ENCODE measurements at places on chromosomes 1 and 21.

- no peak for DNase-seq
Measured at GRCh38 chr1:181104042-181104789, 15.7 kb downstream of the IER5 start.

GRCh38 chr1:201659572-201659971 lies 120.6 kb downstream of the NAV1 start:
- DNase-seq = no peak

- DNase-seq = no peak
Measured at GRCh38 chr1:39791838-39792237, 3.2 kb upstream of the BMP8B start.

DNA sequence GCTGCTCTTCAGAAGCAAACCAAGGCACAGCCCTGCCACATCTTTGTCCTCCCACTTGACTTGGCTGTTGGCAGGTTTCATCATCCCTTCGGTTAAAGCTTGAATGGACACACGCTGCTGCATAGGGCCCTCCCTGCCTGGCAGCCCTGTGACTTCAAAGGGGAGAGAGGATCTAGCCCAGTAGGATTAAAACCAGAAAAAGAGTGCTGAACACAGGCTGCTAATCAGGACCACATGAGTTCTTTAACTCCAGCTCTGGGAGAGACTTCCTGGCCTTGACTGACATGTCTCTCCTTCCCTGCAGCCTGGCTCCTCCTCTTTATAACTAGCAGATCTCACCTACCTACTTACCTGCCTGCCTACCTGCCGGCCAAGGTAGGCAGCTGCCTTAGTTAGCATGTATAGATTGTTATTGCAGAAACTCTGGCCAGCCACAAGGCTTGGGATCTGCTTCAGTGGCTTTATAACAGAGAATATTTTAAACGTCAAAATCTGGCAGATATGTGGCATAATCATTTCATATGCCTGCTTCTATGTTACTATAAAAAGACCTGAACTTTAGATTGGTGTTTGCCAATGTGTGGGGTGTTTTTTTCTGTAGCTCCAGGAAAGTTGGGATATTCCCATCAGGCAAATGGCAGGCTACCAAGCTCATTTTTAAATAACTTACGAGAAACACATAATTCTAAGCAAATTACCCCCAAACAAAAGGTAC lies 49.4 kb downstream of the ERG start:
- no peak for DNase-seq

DNA sequence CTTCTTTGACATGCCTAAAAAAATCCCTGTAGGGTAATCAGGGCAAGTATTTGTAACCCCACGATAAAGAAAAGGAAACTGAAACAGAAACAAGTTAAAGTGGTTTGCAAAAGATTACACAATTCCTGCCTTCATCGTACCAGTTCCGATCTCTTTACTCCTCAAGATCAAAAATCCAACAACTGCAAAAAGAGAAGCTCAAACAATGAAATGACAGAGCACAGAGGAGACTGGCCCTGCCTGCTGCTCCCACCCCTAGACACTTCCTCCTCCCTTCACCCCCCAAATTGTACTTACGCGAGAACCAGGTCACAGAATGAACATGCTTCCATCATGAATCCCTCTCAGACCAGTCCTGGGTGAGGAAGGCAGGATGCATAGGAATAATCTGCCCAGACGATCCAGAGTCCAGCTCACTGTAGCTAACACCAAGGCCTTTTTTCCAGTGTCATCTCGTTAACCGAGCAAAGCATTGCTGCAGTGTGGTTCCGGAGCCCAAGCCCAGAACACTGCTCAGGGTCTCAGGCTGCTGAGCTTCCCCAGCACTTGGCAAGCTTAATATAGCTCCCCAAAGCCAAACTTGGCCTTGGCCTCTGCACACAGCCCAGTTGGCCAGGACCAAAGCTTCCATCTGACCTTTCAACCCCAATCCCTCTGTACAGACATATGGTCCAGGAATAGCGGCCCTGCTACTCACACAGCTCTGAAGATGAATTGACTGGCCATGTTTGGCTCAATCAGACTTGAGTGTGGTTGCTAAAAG lies 20.3 kb downstream of the RXRG start:
- DNase-seq = no peak

GRCh38 chr1:168317309-168317708 lies 36.6 kb downstream of the TBX19 start:
- DNase-seq = no peak

GRCh38 chr1:79497193-79497773 lies 490.8 kb upstream of the ADGRL4 start:
- no peak for DNase-seq

DNA sequence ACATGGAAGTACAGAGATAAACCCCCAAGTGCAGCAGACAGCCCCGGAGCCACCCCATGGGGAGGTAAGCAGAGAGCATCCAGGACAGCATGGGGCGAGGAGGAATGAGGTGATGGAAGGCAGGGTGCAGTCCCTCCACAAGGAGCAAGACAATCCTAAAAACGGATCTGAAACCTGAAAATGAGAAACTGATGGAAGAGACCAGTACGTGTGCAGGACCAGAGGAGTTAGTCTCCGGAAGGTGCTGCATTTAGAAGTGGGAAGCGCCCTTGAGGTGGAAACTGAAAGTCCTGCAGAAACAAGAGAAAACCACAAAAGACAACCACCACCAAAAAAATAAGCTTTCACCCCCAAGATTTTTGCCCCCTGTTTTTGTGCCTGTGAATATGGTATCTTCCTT lies 17.4 kb upstream of the DDOST start:
- DNase-seq = no peak

DNA sequence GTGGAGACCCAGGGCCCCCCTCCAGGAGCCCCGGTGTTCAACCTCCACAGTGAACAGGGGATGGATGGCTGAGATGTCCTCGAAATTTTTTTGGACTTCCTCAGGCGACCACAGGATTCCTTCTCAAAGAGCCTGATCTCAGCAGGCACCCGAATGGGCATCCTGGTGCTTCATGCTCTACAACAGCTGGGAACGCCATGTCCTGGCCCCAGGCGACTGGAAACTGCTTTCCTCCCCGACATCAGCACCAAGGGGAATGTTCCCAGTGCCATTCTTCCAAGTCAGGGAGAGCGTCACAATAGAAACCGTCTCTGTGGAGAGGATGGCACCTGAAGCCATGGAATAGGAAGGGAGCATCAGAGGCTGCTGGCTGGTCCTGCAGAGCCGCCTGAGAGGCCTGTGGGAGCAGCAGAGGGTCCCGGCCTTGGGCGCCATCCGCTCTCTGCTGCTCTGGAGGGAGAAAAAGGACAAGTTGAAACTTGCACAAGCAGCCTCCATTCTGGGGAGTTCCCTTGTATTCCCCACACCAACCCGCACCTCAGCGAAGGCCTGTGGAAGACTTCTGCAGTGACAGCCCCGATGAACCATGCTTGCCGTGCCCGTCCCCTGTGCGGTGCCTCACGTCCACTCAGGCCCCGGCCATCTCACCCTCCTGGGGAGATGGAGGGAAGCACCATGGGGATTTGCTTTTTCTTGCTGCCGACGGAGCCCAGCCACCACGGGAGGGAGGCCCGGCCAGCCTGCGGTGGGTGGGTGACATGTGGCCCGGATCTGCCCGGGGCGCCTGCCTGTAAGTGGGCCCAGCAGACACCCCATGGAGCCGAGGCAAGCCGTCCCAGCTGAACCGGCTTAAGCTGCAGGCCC lies 2.3 kb upstream of the ADARB1 start:
- DNase-seq = no peak

- no peak for DNase-seq
Measured at GRCh38 chr1:155196103-155196892, 11.4 kb downstream of the THBS3 start.

- DNase-seq = no peak
Measured at GRCh38 chr1:95506736-95507414, 272.9 kb downstream of the RWDD3 start.

DNA sequence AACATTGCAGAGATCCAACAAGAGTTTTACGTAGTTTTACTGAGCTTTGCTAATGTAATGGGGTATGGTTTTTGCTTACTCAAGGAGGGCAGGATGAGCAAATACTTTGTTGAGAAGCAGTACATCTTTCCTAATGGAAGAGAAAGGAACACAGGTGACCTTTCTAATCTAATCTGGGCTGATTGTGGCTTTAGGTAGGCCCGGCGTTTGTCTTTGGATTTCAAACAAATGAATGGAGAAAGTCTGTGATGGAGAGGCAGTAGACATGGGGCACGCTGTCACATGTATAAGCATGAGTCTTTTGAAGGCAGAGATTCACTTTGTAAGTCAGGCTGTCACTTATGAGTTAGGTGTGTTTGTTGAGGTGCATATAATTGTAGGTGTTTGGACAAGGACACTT lies 1.7 kb downstream of the PLEKHM2 start:
- DNase-seq = no peak

GRCh38 chr1:208851366-208851765 lies 607.2 kb upstream of the PLXNA2 start:
- DNase-seq = no peak

DNA sequence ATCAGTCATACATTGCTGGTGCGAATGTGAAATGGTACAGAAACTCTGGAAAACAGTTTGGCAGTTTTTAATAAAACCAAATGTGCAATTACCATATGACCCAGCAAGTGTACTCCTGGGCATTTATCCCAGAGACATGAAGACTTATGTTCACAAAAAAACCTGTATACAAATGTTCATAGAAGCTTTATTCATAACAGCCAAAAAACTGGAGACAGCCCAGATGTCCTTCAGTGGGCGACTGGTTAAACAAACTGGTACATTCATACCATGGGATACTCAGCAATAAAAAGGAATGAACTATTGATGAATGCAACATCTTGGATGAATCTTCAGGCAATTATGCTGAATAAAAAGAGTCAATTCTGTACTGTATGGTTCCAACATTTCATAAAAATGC lies 97.8 kb downstream of the DTL start:
- no peak for DNase-seq

DNA sequence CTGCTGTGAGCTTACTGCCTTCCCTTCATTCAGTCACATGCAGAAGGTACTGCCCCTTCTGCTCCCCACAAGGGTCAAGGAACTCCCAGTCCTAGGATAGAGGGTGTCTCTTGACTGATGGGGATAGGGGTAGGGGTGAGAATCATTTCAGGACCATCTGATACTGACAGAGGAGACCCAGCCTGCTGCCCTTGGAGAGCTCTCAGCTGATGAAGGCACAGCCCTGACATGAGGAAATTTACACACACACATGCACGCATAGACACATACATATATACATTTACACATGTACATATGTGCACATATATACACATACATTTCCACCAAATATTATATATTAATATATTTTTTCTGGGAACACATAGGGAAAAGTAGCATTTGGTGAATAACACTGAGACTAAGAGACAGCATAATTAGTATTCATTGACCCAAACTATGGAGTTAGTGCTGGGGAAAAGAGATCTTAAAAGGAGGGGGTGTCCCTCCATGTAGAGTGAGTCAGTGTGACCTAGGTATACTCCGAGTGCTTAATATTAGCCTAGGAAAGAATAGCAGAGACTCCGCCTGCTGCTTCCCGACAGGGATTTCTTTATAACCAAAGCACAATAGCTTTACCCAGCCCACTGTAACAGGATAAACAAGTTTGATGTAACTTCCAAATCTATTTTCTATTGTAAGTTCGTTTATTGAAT lies 27.6 kb upstream of the HHAT start:
- no peak for DNase-seq

GRCh38 chr1:154358519-154358918 lies 33.2 kb downstream of the ATP8B2 start:
- DNase-seq = no peak

GRCh38 chr1:54124472-54124871 lies 28.3 kb downstream of the CDCP2 start:
- DNase-seq = no peak

- DNase-seq = peak; percentile 15
Measured at GRCh38 chr1:48817505-48818114, 40.9 kb upstream of the BEND5 start.

- no peak for DNase-seq
Measured at GRCh38 chr1:38235705-38236104, 189.1 kb upstream of the POU3F1 start.

DNA sequence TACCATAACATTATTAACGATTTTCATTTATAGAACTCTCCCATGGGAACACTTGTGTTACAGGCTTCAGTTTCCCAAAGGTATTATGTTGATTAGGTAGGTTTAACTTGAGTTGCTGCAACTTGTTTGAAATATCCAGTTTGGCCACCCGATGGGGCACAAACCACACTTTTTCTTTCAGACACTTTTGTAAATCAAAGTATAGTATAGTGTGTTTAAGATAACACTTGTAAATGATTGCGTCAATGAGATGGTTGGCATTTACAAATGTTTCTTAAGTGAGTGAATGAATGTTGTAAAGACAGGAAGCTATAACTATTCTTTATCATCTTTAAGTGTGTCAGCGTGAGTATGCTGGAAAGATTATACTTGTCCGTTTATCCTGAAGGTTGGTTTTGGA lies 4.3 kb downstream of the XPR1 start:
- no peak for DNase-seq

GRCh38 chr1:29352719-29353420 lies 116.5 kb downstream of the PTPRU start:
- DNase-seq = no peak

GRCh38 chr1:159084867-159085266 lies 8.3 kb upstream of the AIM2 start:
- no peak for DNase-seq

- DNase-seq = no peak
Measured at GRCh38 chr1:118990513-118991152, 2.5 kb upstream of the TBX15 start.

GRCh38 chr1:219443763-219444162 lies 169.1 kb downstream of the ZC3H11B start:
- DNase-seq = no peak

- DNase-seq = no peak
Measured at GRCh38 chr21:15617964-15618363, 111.8 kb upstream of the USP25 start.

GRCh38 chr1:165129568-165130164 lies 226.8 kb downstream of the LMX1A start:
- DNase-seq = peak; percentile 86

All from NCI-H1092 treated with DMSO at 0.1 percent for 48 hours (cell line).